ENCODE measurements at places on chromosomes 1 and 21.

GRCh38 chr1:173360487-173361063 is 116.6 kb upstream of the PRDX6 start:
- DNase-seq = no peak

DNA sequence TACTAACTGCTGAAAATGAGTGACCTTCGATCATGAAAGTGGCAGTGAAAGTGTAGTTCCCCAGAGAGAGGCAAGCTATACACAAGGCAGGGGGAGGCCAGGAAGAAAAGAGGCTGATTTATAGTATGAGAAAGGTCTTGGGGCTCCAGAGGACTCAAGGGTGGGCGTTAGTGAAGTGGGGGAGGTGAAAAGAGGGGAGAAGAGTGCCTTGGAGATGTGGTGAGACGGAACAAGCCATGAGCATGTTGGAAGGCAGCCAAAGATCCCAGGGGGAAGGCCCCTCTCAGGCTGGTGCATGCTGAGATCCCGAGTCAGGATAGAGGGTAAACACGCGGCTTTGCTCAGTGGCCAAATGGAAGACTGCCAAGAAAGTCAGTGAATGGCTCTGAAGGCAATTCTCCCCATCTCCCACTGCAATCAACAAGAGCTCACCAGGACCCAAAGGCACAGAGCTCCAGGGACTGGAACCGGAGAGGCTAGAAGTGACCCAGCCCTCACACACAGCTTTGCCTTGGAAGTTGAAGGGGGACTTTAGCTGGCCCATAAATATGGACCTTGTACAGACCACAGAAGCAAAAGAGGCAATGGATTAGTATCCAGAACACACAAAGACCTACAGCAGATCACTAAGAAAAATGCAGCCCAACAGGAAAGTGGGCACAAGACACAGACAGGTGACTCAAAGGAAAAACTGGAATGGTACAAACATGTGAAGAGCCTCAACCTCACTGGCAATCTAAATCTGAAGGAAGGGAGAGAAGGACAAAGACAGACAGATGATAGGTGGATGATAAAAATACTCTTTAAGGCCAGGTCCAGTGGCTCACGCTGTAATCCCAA is 49.6 kb downstream of the HSF2BP start:
- no peak for DNase-seq

GRCh38 chr1:222926566-222926965 is 111.7 kb downstream of the DISP1 start:
- DNase-seq = peak; percentile 48

DNA sequence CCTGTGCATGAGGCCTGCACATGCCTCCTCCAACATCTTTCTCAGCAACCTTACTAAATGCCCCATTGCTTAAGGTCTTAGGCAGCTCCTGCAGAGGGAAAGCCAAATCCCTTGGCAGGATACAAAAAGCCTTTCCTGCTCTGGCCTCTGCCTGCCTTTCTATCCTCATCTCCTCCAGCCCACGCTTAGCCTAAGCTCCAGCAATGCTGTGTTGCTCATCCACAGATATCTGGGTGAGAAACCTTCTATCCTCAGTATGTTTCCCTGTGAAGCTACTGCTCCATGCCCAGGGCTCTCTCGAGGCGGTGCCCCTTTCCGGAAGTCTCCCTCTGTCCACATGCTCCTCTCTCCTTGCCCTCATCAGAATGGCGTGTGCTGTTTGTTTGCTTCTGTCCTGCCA is 37.0 kb upstream of the CCSAP start:
- DNase-seq = peak; percentile 56

DNA sequence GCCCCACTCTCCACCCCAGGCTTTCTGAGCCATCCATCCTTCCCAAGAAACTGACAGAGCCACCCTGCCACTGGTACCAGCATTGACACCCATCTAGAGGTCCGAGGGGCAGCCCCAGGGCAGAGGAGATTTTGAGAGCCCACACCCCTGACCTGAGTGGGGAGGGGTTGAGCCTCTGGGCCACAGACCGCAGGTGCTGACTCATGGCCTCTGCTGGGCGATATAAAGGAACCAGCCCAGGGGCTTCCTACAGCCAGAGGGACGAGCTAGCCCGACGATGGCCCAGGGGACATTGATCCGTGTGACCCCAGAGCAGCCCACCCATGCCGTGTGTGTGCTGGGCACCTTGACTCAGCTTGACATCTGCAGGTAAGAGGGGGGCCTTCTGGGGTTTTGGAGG is at the start of gene PADI4:
Gene PADI4, plus strand, starts transcription at position 252 of the 400 bp plus-strand sequence. Its CDS starts 26 bp downstream, at position 278.
- no peak for DNase-seq

GRCh38 chr21:24372506-24372905 is 1234.8 kb downstream of the MRPL39 start:
- DNase-seq = no peak

DNA sequence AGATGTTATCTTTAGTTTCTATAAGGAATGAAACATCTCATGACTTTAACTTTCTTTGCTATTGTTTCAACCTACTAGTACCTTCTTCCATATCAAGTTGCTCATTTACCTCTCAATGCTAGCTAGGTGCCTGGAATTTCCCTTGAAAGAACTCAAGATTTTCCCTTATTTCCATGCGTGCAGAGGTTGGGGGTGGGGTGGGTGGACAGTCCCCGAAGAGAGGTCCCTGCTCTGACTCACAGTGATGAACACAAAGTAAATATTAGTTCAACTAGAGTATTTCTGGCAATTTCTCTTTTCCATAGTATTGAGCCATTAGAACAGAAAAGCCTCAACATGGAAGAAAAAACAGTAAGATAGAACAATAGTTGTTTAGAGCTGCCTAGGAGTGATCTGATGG is 239.0 kb upstream of the ZP4 start:
- DNase-seq = no peak

- DNase-seq = no peak
These were observed 1381.8 kb downstream of the MRPL39 start for GRCh38 chr21:24225431-24225830.

GRCh38 chr1:41599912-41600311 is 115.4 kb upstream of the EDN2 start:
- DNase-seq = peak; percentile 52

- DNase-seq = peak; percentile 97
These were observed 76.0 kb downstream of the CD247 start for GRCh38 chr1:167442142-167442848.

GRCh38 chr1:33943978-33944377 is 80.1 kb downstream of the HMGB4 start:
- no peak for DNase-seq

GRCh38 chr1:21100481-21100921 is 76.2 kb downstream of the EIF4G3 start:
- no peak for DNase-seq

- DNase-seq = peak; percentile 58
These were observed 21.0 kb upstream of the CFAP126 start for GRCh38 chr1:161388639-161389038.

DNA sequence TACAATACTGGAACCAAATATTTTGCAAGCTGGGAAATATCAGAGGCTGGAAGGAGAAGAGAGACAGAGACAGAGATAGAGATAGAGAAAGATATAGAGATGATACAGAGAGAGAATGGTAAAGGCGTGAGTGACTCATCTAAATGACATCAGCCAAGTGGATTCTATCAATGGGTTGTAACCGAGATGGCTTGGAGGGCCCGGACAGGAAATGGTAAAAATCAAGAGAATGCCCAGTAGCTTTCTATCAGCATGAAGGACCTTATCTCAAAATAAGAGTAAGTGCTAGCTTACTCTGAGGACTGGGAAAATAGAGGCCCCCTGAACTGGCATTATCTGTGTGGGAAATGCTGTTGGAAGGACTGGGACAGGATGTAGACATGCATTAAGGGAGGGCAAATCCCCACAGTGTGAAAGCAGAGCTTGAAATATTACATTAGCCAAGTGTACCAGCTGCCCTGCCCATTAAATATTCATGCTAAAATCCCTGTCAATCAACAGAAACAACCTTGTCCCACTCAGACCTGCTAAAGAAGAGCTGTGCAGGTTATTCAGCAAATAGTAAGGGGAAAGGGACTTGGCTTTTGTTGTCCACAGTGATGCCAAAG is 76.6 kb upstream of the ZNF644 start:
- DNase-seq = no peak
